Small intestine (tissue), 16 donors: ENCODE measurements at places on chromosomes 3 and 15. TPM values are rescaled to one million over a fixed set of nuclear protein-coding genes. Genes with fewer than 3 reads are reported as not detected.

DNA sequence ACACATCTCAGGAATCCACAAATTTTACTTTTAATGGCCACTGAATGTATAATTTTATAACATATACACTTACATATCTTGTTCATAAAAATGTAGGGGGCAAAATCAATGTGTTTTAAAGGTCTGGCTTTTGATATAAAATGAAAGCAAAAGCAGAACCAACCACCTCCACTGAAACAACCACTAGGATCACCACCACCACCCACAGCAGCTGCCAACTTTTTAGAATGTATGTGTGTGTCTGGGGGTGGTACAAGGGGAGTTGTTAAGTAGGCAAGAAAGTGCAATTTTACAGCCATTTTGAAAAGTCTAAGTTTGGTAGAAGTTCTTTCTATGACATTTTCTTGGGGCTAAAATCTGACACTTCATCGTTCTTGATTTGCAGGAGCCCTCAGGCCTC is 44.0 kb downstream of the OTOL1 start:
- no peaks in the 10 kb centered on the region for H3K36me3 ChIP-seq
- H3K27me3 ChIP-seq = no peaks in the 10 kb centered on the region
- no peaks in the 10 kb centered on the region for H3K4me1 ChIP-seq
- no peak overlapping the region for H3K27ac ChIP-seq

DNA sequence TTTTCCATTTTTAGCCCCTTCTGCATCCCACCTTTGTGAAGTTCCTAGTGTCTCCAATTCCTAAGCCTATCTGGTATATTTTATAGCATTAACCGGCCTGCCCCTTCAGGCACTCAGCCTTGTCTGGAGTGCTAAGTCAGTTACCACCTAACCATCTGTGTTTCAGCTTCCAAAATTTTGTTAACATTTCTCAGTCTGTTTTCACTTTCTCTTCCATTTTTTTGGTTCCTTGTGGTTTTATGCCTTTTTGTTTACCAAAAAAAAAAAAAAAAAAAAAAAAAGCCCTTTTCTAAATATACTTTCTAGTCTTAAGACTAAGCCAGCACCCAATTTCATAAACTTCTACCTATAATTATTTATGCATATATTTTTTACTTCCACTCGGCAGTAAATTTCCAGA is 92.4 kb downstream of the CSNK1G1 start:
- H3K4me3 ChIP-seq = no peak overlapping the region
- H3K4me1 ChIP-seq = no peaks in the 10 kb centered on the region
- no peak overlapping the region for H3K27ac ChIP-seq
- H3K27me3 ChIP-seq = no peaks in the 10 kb centered on the region
- DNase-seq = no peak
- H3K36me3 ChIP-seq = no peaks in the 10 kb centered on the region

DNA sequence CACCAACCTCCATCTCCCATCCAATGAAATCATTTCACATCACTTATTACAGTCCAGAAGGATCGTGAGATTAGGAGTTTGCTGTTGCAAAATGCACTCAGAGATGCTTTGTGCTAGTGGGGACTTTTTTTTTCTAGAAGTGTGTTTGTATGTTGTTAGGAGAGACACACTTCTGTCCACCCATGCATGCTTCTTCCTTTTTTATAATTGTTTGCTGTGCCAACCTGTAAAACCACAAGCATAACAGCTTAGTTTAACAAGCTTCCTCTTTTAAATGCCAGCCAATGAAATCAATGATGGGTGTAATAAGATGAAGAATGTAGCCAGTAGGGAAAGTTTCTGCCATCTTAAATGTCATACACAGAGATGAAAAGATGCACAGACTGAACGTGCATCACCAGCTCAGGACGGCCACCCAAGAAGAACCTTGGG is 305.6 kb upstream of the STT3B start:
- H3K4me1 ChIP-seq = no peaks in the 10 kb centered on the region
- H3K27ac ChIP-seq = no peak overlapping the region
- no peak overlapping the region for H3K4me3 ChIP-seq
- DNase-seq = no peak
- no peaks in the 10 kb centered on the region for H3K36me3 ChIP-seq

GRCh38 chr15:71275566-71276335 is 160.5 kb downstream of the THSD4 start:
- H3K4me1 ChIP-seq = peaks cover 10% of the 10 kb centered on the region
- no peaks in the 10 kb centered on the region for H3K27me3 ChIP-seq
- DNase-seq = no peak
- peak overlapping the region; percentile 21 for H3K27ac ChIP-seq
- no peak overlapping the region for H3K4me3 ChIP-seq
- no peaks in the 10 kb centered on the region for H3K36me3 ChIP-seq

GRCh38 chr3:162368417-162368816 is 871.8 kb downstream of the OTOL1 start:
- no peak overlapping the region for H3K27ac ChIP-seq
- no peaks in the 10 kb centered on the region for H3K4me1 ChIP-seq
- no peak overlapping the region for H3K4me3 ChIP-seq

DNA sequence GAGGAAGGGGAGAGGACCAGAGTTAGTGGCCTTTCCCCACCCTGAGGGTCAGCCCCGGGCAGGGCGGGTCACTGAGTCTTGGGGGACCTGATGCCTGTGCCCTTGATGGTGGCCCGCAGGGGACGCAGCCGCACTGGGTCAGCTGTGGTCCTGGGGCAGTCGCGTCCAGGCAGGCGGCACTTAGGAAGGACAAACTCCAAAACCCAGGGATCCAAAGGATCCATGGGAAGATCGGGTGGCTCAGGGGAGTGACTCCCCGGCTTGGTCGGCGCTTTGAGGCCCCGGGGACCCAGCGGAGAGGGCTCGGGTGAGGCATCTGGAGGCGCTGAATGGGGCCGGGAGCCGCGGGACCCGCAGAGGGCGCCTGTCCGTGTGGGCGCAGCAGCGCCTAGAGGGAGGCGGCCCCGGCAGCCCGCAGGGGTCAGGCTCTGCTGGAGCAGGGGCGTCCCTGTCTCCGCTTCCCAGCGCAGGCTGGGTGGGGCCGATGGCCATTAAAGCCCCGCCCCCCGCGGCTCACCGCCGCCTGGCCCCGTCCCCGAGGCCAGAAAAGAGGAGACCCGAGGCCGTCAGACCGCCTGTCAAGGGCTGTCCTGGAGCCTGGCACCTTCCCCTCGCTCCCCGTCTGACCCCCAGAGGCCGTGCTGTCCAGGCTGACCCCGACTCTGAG is 17.5 kb downstream of the CIDEC start:
- H3K36me3 ChIP-seq = no peaks in the 10 kb centered on the region
- peaks cover 26% of the 10 kb centered on the region for H3K4me1 ChIP-seq
- no peak overlapping the region for H3K27ac ChIP-seq
- DNase-seq = peak; percentile 58
- peak overlapping the region; percentile 23 for H3K4me3 ChIP-seq

DNA sequence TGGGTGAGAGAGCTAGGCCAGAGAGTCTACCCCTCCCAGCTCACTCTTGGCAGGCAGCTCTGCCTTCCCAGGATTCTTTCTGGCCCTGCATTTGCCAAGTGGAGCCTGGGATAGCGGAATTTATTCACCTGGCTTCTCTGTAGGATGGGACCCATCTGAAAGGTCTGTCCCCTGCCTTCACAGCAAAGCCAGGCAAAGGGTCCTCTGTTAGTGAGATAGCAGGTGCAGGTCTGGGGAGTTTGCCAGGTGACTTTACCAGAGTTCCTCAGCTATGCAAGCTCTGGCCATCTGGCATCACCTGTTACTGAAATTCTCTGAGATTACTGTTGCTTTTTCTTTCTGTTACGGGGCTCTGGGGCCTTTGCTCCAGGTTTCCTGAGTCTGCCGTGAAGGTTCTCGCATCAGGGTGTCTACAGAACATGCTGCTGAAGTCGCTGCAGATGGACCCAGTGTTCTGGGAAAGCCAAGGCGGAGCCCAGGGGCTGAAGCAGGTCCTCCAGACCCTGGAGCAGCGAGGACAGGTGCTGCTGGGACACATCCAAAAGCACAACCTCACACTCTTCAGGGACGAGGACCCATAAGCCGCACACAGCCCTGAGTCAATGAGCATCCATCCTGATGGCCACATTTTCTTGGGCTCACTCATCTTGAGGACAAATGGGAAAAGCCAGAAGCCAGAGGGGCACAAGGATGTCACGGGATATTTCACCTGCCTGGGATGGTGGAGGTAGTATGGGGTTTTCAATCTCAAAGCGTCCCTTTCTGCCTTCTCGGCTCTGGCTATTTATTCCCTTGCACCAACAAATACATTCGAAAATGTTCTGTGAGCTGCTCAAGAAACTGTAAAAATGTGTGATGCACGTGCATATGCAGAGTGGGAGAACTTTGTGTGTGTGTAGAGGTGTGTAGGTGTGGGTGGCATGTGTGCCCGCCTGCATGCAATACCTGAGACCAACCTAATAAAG is 49.8 kb downstream of the POMGNT2 start:
- H3K4me1 ChIP-seq = no peaks in the 10 kb centered on the region
- H3K4me3 ChIP-seq = no peak overlapping the region
- DNase-seq = no peak
- H3K27me3 ChIP-seq = no peaks in the 10 kb centered on the region
- no peak overlapping the region for H3K27ac ChIP-seq
- H3K36me3 ChIP-seq = peaks cover 4% of the 10 kb centered on the region

GRCh38 chr15:31254431-31255175 is 72.0 kb upstream of the KLF13 start:
- no peak overlapping the region for H3K4me3 ChIP-seq
- H3K27me3 ChIP-seq = no peaks in the 10 kb centered on the region
- H3K4me1 ChIP-seq = peaks cover 5% of the 10 kb centered on the region
- peak; percentile 83 for DNase-seq
- H3K27ac ChIP-seq = no peak overlapping the region

DNA sequence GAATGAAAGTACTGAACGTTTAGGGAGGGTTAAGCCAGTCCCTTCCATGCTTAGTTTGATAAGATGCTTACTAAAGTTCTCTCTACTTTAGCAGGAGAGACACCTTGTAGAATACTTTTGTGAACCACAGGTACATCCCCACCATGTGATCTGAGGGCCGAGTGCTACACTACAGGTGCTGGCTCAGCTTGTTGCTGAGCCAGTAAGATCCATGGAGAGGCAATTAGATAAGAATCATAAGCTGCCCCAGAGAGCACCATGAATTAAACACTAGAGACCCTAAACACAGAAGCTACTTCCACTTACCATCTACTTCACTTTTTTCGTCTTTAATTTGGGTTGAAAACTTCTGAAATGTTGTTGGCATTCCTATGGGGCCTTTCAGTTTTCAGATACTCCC is 70.5 kb upstream of the GOLGA8B start:
- H3K27me3 ChIP-seq = no peaks in the 10 kb centered on the region
- H3K4me1 ChIP-seq = no peaks in the 10 kb centered on the region

DNA sequence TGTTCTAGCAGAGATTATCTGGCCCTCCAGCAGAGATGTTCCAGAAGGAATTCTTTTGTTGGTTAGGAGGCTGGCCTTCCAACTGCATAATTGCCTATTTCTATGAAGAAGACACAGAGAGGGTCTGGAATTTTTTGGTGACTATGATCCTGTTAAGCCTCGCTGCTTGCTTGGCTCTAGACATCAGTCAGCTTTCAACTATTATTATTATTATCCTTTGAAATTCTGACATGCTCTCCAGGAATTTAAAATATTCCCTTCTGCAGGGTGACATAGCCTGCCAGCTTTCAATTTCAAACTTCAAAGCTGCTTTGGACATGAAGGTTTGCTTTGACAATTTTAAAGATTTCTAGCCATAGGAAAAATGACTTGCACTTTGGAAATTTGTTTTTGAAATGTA is 26.3 kb upstream of the ZNF148 start:
- no peaks in the 10 kb centered on the region for H3K27me3 ChIP-seq
- no peak overlapping the region for H3K4me3 ChIP-seq
- H3K36me3 ChIP-seq = no peaks in the 10 kb centered on the region
- H3K4me1 ChIP-seq = no peaks in the 10 kb centered on the region

- H3K36me3 ChIP-seq = no peaks in the 10 kb centered on the region
- no peaks in the 10 kb centered on the region for H3K4me1 ChIP-seq
- no peak overlapping the region for H3K4me3 ChIP-seq
- H3K27me3 ChIP-seq = no peaks in the 10 kb centered on the region
These were observed 54.9 kb upstream of the MYRIP start for GRCh38 chr3:39754549-39754948.

DNA sequence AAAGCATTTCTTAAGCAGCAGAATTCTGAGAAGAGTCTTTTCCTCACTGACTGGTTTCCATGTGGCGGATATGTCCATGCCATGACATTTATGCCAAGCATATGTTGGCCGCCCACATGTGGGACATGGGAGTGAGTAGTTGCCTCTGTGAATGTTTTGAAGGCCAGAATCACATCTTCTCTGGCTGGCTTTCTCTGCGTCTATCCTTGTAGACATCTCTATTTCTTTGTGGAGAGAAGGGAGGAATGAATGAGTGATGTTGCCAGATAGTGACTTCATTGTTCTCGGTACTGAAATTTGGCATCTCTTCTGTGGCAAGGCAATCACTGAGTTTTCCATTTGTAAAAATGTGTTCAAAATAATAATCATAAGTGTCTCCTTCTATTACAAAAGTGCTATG is 316.0 kb downstream of the CLSTN2 start:
- no peaks in the 10 kb centered on the region for H3K27me3 ChIP-seq
- no peaks in the 10 kb centered on the region for H3K36me3 ChIP-seq
- H3K27ac ChIP-seq = no peak overlapping the region
- H3K4me3 ChIP-seq = no peak overlapping the region
- H3K4me1 ChIP-seq = no peaks in the 10 kb centered on the region

- DNase-seq = no peak
- H3K36me3 ChIP-seq = no peaks in the 10 kb centered on the region
- peak overlapping the region; percentile 98 for H3K27ac ChIP-seq
- H3K27me3 ChIP-seq = no peaks in the 10 kb centered on the region
- H3K4me3 ChIP-seq = peak overlapping the region; percentile 66
These were observed 384 bp upstream of the LEKR1 start for GRCh38 chr3:156825795-156826143.

DNA sequence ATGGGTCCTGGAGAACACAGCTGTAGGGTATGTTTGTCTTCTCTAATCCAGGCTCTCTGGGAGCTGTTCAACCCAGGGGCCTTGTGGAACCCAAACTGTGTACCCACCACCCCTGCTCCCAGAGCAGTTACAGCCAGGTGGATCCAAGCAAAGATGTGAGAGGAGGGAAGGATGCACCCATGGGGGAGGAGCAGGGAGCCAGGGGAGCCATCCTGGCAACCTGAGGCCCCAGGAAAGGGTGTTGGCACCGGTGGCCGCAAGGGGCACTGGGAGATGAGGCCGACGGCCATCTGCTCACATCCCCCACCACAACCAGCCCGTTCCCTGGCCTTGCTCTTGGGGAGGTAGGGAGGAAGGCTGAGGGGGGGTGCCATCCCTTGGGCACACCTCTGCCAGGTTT is 43.2 kb downstream of the CMTM6 start:
- no peak overlapping the region for H3K4me3 ChIP-seq
- peak overlapping the region; percentile 50 for H3K27ac ChIP-seq
- no peak for DNase-seq
- H3K4me1 ChIP-seq = no peaks in the 10 kb centered on the region
- no peaks in the 10 kb centered on the region for H3K36me3 ChIP-seq

DNA sequence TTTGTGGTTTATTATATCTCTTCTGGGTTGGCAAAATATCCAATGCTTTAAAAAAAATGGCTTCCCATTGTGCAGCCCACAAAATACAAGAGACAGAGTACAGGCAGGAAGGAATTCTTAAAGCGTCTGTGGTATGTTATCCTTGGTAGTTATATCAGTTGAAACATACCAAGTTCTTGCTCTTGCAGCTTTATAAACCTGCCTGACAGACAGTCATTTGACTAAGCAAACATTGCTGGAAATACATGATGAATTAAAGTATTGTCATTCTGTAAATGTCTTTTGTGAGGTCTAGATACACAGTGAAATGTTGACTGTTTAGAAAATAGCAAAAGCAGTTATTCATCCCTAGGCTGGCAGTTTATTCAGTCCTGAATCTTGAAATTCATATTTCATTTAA is 44.8 kb upstream of the MAP3K13 start:
- peaks cover 5% of the 10 kb centered on the region for H3K4me1 ChIP-seq
- DNase-seq = peak; percentile 32
- H3K36me3 ChIP-seq = no peaks in the 10 kb centered on the region
- no peaks in the 10 kb centered on the region for H3K27me3 ChIP-seq

The EIF4E3 gene
- 11.3 TPM for polyA plus RNA-seq

The BDH1 gene
- polyA plus RNA-seq = 71.1 TPM

The CD80 gene
- 0.27 TPM for polyA plus RNA-seq

The ZNF80 gene
- not detected for polyA plus RNA-seq

The MAGEL2 gene
- not detected for polyA plus RNA-seq

The DNAH12 gene
- polyA plus RNA-seq = not detected
